ENCODE measurements at places on chromosomes 5 and 9.

DNA sequence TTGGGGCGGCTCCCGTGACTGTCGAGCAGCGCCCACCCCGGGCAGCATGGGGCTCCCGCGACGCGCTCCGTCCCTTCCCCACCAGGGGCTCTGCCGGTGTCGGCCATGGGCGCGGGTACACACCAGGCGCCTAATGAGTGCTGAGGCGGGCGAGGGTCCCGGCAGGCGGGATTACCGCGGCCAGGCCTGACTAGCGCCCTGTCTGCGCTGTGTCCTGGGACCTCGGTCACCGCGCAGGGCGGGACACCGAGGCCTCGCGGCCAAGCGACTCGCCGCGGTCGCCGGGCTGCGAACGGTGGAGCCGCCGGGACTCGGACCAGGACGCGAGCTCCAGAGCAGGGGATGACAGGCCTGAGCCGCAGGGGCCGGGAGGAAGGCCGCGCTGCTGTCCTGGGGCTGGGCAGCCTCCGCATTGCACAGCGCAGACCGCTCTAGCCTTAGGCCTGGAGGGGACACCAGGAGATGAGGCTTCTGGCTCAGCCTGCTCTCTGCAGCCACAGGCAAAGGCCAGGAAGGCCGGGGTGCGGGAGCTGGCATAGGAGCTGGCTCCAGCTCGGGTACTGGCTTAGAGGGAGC, 14.1 kb downstream of the LCN10 start:
- no peak for DNase-seq

- DNase-seq, result no peak
Measured at GRCh38 chr5:45035991-45036390, 227.2 kb downstream of the MRPS30 start.

- DNase-seq, result no peak
Measured at GRCh38 chr5:144313147-144313726, 142.6 kb downstream of the KCTD16 start.

DNA sequence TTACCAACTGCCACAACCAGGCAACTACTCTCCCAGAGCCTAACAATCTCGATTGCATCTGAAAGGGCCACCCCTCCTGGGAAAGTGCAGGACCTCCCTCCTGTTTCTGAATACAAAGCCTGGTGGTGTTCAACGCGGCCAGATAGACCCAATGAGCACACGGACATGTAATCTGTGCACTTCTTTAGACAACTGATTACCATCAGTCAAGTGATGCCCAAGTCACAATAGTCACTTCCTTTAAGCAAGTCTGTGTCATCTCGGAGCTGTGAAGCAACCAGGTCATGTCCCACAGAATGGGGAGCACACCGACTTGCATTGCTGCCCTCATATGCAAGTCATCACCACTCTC, 739 bp downstream of the C9orf72 start:
- no peak for DNase-seq

GRCh38 chr5:133373121-133373870, 239.0 kb downstream of the FSTL4 start:
- no peak for DNase-seq

DNA sequence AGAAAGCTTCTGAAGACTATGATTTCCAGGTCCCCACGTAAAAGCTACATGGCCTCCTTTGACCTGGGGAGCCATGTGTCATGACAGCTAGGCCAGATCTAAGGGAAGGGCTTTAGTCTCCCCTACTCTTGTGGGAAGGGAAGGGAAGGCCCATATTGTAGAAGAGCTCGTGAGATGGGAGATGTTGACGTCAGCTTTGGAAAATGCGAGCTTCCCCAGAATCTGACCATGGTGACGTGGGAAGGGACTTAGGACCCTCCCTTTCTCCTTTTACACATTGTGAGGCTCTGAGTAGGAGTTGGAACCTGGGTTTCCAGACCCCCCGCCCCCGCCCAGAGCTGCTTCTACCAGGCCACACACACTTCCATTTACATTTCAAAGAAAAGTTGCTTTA, 165.5 kb downstream of the SYK start:
- no peak for DNase-seq

- no peak for DNase-seq
Measured at GRCh38 chr5:79229357-79230174, 6.4 kb upstream of the JMY start.

DNA sequence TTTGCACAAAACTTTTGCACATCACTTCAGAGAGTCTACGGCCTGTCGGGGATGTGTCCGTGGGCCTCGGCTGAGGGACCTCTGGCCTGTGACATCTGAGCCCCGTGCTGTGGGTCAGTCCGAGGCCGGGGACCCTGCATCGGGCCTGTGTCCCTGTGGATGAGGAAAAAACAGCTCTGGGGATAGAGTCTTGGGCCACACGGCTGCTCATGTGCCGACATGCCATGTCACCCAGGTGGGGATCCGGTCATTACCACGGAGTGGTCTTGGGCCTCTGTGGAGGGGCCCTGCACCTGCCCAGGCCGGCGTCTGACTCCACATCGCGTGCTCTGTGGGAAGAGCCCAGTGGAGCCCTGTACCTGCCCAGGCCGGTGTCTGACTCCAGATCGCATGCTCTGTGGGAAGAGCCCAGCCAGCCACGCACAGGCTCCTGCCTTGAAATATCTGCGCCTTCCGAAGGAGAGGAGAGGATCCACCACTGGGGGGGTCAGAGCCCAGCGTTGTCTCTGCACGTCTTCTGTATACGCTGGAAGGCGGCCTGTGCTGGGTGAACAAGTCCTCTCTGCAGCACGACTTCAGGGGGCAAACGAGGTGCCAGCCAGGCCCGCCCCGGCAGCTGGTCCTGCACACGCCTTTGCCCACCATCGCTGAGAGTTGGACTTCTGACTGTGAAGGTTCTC, 27.5 kb upstream of the IRX4 start:
- DNase-seq, result no peak

Measured in GOT3 (cell line).